WTC11 (cell line): ENCODE measurements at places on chromosomes 11 and 22.

- DNase-seq, result no peak
These were observed 21.6 kb downstream of the BRSK2 start for GRCh38 chr11:1411301-1411700.

DNA sequence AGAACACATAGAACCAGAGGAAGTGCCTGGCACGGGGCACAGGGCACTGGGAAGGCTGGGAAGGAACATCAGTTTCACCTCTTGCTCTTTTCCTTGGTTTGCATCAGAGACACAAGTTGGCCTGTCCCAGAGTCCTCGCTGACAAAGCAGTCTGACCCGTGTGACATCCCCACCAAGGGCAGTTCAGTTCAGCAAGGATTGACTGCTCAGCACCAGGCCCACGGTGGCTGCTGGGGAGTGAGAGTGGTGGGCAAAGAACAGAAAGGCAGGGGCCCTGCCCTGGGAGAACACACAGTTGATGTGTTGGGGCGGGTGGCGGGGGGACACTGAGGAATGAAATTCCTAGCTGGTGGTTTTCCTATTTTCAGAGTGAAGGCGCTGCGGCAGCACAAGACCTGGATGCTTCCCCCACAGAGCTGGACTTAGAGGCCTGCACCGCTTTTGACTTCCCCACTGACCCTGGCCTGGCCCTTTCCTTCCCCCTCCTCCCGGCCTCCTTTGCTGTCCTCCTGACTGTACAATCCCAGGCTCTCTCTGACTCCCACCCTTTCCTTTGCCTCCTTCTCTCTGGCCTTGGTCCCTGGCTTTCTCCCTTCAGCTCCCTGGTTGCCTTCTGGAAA lies 2.2 kb upstream of the TMPRSS13 start:
- DNase-seq, result no peak

DNA sequence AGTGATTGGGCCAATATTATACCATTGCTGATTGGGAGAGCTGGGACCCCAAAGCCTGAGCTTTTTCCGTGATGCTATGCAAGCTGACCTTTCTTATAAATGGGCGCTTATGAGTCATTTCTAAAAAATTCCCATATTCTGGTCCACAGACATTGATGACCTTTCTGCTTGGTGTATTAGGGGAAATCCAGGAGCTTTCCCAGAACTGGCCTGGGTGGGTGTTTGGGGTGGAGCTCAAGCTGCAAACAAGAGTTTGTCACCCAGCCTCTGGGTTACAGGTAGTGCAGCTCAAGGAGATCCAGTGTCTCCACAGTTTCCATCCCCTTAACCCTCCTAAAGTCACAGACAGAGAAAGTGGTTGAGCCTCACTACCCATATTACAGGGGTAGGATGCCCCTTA lies 67.7 kb downstream of the CCDC81 start:
- no peak for DNase-seq

DNA sequence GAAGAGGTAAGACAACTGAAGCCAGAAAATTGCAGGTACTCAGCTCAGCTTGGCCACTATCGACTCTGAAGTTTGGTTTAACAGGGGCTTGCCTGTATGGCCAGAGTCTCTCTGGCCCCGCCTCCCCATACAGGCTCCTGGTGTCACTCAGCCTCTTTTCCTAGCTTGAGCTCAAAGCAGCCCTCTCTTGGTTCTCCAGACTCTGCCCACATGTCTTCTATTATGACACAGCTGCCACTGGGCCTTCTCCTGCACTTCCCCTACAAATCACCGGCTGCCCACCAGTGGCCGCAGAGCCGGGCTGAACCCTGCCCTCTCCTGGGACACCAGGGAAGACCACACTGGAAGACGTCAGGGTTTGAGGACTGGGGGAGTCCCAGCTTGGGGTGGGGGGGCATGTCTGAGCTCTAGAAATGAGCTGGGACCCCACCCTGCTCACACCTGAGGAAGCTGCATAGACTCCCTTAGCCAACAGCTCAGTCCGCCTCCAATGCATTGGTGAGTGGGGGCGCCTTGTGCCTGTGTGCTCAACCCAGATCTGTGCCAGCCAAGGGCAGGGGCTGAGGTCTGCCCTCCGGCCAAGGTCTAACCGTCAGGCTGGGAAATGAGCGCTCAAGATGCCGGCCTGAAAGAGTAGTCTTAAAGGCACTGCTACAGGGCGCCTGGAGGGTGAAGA lies 94.4 kb upstream of the LMO1 start:
- no peak for DNase-seq

GRCh38 chr11:8363921-8364320 lies 100.2 kb upstream of the LMO1 start:
- no peak for DNase-seq

- DNase-seq, result no peak
These were observed 35.9 kb upstream of the NAV2 start for GRCh38 chr11:19676475-19677380.

GRCh38 chr11:118532852-118533768 lies 2.1 kb downstream of the TMEM25 start:
- DNase-seq, result no peak

DNA sequence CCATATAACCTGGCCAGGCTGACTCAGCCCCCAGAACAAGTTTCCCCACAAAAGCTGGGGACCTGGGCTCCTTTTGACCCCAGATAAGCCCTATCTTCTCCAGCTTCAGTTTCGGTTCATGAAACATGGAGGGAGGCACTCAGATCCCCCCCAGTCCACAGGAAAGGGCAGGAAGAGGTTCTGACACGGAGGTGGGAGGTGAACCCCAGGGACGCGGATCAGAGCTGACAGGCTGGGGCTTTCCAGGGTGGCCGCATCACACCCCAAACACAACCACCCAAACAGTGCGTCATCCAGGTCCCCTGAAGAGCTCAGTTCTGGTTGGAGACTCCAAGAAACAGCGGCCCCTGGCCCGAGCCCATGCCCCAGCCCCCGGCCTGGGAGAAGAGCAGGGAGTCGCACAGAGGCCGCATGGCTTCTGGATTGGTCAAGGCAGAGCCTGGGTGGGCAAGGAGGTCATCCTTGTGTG lies 44.3 kb upstream of the A4GALT start:
- DNase-seq, result no peak

- DNase-seq, result no peak
These were observed 855.0 kb downstream of the METTL15 start for GRCh38 chr11:28963187-28963586.

GRCh38 chr11:68362801-68363379 lies 50.5 kb downstream of the LRP5 start:
- no peak for DNase-seq

DNA sequence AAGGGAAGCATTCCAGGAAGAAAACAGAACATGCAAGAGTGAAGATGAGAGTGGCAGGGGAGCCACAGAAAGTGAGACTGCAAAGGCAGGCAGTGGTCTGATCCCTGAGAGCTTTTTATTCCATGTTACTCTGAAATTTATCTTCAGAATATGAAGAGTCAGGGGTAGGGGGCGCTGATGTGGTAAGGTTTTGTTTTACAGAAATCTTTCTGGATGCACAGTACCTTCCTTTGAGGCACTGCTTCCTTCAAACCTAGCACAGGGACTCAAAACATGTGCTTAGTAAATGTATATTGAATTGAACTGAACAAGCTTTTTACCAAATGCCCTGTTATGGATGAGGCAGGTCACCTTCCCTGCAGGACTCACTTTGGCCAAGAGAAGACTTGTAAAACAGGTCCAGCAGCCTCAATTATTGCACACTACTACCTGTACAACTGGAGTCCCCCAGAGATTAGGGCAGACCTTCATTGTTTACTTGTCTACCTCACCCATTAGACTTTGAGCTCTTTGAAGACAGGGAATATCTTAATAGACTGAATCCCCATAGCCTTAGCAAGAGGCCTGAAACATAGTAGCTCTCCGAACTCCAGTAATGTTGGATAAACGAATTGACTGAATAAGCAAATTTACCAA lies 2.2 kb downstream of the PAK1 start:
- DNase-seq, result peak; percentile 30

- no peak for DNase-seq
These were observed 54.1 kb downstream of the MAML2 start for GRCh38 chr11:96288915-96289314.

- no peak for DNase-seq
These were observed 8.3 kb downstream of the DTX4 start for GRCh38 chr11:59180168-59180776.

- no peak for DNase-seq
These were observed 16.5 kb downstream of the RNF141 start for GRCh38 chr11:10524471-10524870.

GRCh38 chr22:43152357-43153071 lies 1.2 kb downstream of the TSPO start:
- DNase-seq, result no peak

DNA sequence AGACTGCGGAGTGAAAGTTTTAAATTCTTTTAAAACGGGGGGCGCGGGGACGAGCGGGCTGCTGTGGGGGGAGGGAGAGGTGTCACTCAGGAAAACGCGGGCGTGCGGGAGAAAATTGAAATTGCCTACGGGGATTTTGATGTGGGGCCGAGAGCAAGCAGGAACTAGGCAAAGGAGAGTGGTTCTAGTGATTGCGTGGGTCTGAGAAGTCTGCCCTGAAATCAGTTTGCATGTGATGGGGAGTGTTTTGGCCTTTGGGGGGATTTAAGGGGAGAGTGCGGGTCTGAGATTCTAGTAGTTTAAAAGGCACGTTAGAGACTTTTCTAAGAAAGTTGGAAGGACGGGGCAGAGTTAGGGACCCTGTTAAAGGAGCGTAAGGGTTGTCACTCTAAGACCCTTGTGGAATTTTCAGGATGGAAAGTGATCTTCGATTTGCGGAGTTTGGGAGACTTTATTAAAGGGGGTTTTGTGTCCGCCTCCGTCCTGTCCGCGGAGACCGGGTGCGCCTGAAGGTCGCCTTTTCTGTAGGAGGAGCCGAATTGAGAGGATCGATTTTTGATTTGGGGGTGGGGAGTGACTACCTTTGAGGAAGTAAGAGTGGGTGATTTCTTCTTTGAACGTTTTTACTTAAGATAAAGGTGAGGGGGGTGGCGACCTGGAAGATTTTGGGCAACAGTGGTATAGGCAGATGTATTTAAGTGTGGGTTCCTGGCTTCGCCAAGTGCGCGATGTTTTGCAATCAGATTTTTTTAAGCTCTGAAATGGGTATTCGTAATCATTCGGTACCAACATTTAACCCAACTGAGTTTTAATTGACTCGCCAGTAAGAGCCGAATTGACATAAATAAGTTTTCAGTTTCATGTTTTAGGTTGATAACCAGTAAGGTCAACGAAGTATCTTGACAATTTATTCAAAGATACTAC lies 1.1 kb downstream of the EED start:
- no peak for DNase-seq

DNA sequence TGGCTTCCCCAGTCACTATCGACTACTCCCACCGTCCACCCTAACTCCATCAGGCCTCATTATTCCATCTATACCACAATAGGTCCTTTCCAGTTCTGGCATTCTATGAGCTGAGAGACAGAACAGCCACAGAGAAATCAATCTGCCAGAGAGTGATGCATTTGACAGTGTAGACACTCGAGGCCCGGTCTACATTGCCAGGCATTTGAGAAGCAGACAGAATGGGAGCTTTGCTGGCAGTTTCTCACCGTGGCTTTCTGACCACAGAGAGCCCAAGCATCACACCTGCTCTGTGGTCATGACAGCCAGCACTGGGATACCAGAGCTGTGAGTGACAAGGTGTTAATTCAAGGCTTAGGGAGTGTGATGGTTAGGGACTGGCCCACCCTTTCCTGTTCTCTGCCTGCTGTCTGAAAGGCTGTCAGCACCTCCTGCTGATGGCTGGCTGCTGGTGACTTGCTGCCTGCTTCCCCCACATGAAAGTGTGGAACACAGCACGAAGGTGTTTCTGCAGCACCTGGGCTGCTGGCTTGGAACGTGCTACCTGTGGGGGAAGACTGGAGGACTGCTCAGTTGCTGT lies 137.8 kb downstream of the KIRREL3 start:
- peak; percentile 39 for DNase-seq

DNA sequence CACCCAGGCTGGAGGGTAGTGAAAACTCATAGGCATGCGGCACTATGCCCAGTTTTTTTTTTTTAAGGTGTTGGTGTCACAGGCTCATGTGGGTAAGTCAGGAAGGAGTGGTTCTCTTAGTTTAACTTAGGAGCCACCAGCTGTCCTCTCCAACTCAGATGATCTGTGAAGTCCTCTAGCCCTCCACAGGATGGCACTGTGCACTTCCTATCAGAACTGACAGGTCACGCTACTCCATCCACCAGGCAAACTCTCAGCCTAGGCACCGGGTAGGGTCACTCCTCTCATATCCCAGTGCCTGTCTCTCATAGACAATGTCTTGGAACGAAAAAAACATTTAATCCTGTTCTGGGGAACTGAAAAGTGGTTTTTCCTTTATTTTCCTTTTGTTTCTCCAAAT lies 16.5 kb downstream of the NAP1L4 start:
- no peak for DNase-seq

- peak; percentile 38 for DNase-seq
These were observed 540 bp downstream of the PPARA start for GRCh38 chr22:46150655-46151477.

- DNase-seq, result no peak
These were observed 124.5 kb upstream of the HSD17B12 start for GRCh38 chr11:43555816-43556611.

DNA sequence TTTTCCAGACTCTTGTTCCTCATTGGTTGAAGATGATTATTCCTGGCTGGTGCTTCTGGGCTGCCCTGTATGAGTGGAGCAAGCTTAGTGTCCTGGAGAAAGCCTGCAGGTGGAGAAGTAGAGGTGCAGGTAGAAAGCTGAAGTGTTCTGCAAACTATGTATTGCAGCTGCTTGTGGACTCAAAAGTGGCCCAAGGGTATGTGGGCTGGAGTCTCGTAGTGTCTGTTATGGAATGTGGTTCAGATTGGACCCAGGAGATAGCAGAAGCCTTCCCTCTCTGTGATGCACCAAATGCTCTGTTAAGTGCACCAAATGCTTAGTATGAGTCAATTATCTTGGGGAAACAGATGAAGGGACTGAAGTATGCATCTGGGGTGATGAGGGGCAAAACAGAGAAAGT lies 122.8 kb upstream of the CCDC90B start:
- no peak for DNase-seq

GRCh38 chr11:120667281-120667680 lies 155.7 kb downstream of the GRIK4 start:
- no peak for DNase-seq

DNA sequence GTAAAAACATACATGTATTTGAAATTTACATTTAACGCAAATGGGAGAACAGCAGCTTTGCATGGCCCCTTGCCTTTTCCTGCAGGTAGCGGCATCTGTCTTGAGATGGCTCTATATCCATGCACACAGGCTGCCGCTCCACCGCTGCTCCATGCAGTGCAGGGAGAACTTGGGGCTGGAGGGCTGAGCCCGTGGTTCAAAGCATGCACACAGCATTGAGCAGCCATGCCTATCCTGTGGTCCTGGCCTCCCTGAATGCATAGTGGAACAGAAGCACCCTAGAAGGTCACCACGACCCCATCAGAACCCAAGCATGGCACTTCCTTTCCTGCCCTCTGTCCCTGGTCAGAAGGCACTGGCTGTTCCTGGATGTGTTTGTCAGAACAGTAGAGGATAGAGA lies 35.0 kb upstream of the TP53I11 start:
- DNase-seq, result no peak

DNA sequence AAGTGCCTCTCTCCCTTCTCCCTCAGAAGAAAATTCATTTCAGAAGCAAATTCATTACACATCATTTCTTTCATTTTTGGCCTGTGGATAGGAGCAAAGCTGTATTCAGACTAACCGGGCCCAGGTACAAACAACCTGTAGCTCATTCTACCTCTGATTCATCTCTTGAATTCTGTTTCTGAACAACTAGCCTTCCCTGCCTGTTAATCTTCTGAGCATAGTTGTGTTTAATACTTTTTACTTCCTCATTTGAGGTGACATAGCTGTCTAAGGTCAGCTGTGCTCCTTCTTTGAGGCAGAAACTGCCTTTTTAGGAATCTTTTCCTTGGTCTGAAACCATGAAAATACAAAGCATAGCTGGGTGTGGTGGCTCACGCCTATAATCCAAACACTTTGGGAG lies 12.6 kb upstream of the IL18BP start:
- DNase-seq, result no peak

- no peak for DNase-seq
These were observed 257.5 kb downstream of the TMEM135 start for GRCh38 chr11:87295237-87295636.
